B cell (primary cell): ENCODE measurements at places on chromosomes 13 and 19. TPM values are rescaled to one million over a fixed set of nuclear protein-coding genes. Genes with fewer than 3 reads are reported as not detected.

ZNF836 gene
- 8.1 and 9.1 TPM in 2 replicates for polyA plus RNA-seq

- H3K27ac ChIP-seq, result no peak overlapping the region
- peaks cover 2% of the 10 kb centered on the region for H3K36me3 ChIP-seq
- DNase-seq, result no peak
- no peak overlapping the region for H3K4me3 ChIP-seq
Measured at GRCh38 chr19:57334191-57334590, 13.9 kb downstream of the ZNF543 start.

- H3K27me3 ChIP-seq, result no peaks in the 10 kb centered on the region
- no peak overlapping the region for H3K4me3 ChIP-seq
- no peaks in the 10 kb centered on the region for H3K36me3 ChIP-seq
- no peak overlapping the region for H3K27ac ChIP-seq
- H3K4me1 ChIP-seq, result no peaks in the 10 kb centered on the region
Measured at GRCh38 chr13:44762911-44763310, 186.8 kb upstream of the TSC22D1 start.

DNA sequence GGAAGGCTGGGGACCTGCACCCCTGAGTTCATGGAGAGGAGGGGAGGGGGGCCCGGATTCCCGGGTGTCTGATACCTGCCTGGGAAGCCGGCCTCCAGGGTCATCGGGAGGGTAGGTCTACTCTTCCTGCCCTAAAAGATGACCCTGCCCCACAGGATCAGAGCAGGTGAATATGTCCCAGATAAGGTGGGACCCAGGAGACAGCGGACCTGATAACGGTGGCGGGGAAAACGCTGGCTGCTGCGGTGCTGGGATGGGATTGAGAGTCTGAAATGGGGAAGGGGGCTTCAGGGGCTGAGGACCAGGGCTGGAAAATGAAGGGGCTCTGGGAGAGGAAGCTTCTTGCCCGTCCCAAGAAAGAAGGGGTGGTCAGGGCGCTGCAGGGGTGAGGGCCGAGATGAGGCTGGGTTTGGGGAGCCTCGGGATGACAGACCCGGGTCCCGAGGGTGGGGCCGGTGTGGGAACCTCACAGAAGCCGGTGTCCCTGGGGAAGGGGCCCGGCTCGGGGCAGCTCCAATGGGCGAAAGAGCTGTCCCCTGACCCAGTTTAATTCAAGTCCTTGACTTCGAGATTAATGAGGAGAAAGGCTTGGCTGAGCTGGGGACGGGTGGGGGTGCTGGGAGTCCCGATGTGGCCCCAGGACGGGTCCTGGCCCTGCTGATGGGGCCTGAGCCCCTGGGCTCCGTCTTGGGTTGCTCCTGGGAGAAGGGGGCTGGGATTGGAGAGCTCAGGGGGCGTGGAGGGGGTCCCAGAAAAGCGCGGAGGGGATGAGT, 823 bp downstream of the TTYH1 start:
- H3K4me3 ChIP-seq, result no peak overlapping the region
- DNase-seq, result peak; percentile 21
- H3K4me1 ChIP-seq, result peaks cover 14% of the 10 kb centered on the region
